A673 (cell line): ENCODE measurements at places on chromosomes 6 and 20. TPM values are rescaled to one million over a fixed set of nuclear protein-coding genes. Genes with fewer than 3 reads are reported as not detected.

DNA sequence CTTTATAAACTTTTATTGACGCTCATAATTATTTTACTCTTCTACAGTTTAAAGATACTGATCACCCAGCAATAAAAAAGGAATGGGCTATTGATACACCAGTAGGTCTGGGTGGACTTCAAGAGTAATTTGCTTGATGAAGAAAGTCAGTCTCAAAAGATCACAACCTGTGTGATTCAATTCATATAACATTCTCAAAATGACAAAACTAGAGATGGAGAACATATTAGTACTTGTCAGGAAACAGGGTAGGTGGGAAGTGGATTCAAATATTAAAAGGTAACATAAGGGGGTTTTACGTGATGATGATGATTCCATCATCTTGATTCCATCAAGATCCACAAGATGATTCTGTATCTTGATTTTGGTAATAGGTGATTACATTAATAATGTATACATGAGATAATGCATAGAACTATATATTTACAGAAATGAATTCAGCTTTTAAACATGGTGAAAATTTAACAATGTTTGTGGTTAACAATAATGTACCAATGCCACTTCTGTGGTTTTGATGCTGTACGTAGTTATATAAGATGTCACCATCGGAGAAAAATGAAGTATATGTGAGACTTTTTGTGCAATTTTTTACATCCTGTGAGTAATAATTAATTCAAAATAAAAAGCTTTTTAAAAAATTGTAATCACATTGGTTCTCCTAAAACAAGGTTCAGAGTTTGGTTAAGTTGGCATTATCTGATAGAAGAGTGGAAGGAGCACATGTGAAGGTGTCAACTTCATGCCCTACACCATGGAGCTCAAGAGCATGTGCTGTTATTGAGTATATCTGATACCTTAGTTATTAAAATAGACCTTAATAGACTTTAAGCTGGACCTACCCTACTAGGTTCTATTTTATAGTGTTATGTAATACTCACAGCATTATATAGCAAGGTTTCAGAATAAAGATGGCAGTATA lies 66.3 kb upstream of the DYNLRB1 start:
- DNase-seq, result no peak

DNA sequence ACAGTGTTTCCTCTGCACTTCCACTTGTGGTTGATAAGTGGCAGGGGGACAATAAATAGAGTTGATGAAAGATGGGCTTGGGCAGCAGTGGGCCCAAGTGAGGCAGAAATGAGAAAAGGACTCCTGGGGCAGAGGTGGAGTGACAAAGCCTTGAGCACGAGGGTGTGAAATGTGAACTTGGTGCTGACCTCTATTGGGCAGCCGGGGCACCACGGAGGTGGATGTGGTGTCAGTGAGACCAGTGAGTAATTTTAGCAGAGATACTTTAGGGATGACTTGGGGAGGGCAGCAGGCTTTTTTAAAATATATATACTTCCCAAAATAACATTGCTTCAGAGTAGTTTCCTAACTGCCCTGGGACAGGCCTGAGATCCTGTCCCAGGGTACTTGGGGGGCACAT lies 30.6 kb upstream of the MYLK2 start:
- DNase-seq, result no peak

- no peak for DNase-seq
These were observed 69.2 kb upstream of the TRAF3IP2 start for GRCh38 chr6:111674883-111675282.

GRCh38 chr6:82083646-82084045 lies 163.9 kb downstream of the IBTK start:
- no peak for DNase-seq

GRCh38 chr6:2877057-2877882 lies 25.8 kb downstream of the SERPINB9 start:
- no peak for DNase-seq

Gene MAP3K7
- total RNA-seq, result 34.3 and 35.6 TPM in 2 replicates

DNA sequence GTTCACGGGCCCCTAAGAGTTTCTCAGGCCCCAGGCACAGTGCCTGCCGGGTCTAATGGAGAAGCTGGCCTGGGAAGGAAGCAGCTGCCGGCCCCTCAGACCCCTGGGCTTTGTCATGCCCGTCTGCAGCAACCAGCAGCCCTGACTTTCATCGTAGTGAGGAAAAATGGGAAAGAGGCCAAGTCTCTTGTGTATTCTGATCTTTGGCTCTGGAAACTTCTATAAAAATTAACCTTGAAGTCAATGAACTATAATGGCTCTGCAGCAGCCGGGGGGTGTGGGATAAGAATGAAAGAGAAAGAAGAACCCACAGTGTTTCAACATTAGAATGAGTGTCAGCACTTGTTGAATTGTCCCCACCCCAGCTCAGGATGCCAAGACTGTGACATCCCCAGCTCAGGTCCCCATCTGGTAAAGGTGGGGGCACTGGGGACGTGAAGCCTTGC lies 12.9 kb downstream of the TGM2 start:
- no peak for DNase-seq

Gene RALGAPB
- 32.6 and 34.4 TPM in 2 replicates for total RNA-seq

Gene DZANK1
- total RNA-seq, result 3.9 and 4.4 TPM in 2 replicates

DNA sequence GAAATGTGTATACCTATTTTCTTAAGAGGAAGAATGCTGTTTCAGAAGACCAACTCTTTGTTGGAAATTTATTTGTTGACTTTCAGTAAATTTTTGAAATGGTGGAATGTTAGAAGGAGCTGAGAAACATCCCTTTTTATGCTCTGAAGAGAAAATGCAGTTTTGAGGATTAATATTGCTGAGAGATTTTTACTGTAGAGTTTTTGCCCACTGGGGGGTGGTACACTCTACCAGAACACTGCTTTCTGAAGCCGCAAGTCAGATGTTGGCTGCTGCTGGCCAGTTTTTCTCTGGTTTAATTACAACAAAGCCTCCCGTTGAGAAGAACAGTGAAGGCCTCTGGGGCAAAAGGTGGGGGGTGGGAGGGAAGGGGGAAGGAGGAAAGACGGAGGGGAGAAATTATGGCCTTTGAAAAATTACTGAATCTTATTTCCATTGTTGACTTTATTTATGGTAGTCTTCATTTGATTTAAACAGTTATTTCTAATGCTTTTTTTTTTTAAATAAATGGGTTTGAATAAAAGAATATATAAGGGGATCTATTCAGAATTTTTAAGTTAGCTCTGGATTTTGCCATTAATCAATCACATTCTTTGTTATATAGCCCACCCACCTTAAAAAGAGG lies 3.0 kb downstream of the FLRT3 start:
- DNase-seq, result peak; percentile 34

GRCh38 chr6:29527126-29527525 lies 32.4 kb downstream of the UBD start:
- no peak for DNase-seq

Gene TCF15
- total RNA-seq, result 0.20 and 0.24 TPM in 2 replicates

DNA sequence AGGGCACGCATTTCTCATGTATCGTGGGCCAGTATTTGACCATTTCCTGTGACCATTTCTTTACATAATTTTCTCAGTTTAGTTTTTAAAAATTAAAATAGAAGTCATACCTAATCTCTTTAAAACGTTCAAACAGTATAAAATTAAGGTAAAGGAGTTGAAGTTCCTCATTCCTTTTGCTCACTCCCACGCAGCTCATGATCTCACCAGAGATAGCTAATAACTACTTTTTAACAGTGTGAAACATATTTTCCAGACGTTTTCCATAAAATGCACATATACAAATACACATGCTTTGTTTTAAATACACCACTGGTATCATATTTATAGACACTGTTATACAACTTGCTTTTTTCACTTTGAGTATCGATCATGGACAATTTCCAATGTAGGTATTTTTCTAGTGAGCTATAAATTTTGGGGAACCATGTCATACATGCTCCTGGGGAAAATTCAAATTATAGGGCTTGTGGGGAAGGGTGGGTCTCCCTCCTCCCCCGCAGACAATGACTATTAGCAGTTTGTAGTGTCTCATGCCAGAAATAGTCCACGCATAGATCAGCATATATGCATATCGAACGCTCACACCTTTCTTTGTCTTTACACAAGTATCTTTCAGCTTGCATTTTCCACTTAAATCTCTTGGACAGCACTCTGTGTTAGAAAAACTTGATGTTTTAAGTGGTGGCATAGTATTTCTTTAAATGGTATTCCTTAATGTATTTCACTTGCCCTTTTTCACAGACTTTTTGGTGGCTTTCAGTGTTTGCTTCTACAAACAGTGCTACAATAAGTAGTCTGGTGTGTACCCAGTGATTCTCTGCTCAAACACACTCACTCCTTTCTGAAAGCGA lies 145.5 kb upstream of the ZNF217 start:
- DNase-seq, result no peak

GRCh38 chr20:62952968-62953838 lies 694 bp downstream of the SLC17A9 start:
- DNase-seq, result no peak

- no peak for DNase-seq
These were observed 13.0 kb downstream of the PIM1 start for GRCh38 chr6:37182736-37183590.

GRCh38 chr20:49312661-49313060 lies 34.8 kb upstream of the ZNFX1 start:
- DNase-seq, result no peak

- DNase-seq, result no peak
These were observed 57.3 kb downstream of the BCKDHB start for GRCh38 chr6:80163754-80164187.

- no peak for DNase-seq
These were observed 5.4 kb downstream of the SLCO4A1 start for GRCh38 chr20:62647521-62648317.

DNA sequence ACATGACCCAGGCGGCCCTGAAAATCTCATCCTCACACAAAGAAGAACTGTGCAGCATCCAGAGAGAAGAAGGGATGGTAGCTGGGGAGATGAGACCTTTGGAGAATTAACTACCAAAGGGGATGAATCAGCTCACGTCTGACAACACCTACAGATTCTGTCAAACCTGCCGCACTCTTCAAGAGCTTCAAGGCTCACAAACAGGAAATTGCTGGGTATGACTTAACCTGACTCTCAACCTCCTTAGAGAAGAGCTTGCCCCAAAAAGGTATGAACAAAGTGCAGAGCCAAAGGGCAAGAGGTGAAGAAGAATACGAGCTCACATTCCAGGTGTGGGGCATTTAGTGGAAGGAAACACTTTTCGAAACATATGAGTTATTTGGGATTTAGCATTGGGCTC lies 139.8 kb downstream of the BACH2 start:
- DNase-seq, result no peak

Gene MYL9
- 0.11 TPM in 1 of 2 replicates, not detected in the other for total RNA-seq

GRCh38 chr6:162751211-162751859 lies 23.6 kb downstream of the PACRG start:
- no peak for DNase-seq

DNA sequence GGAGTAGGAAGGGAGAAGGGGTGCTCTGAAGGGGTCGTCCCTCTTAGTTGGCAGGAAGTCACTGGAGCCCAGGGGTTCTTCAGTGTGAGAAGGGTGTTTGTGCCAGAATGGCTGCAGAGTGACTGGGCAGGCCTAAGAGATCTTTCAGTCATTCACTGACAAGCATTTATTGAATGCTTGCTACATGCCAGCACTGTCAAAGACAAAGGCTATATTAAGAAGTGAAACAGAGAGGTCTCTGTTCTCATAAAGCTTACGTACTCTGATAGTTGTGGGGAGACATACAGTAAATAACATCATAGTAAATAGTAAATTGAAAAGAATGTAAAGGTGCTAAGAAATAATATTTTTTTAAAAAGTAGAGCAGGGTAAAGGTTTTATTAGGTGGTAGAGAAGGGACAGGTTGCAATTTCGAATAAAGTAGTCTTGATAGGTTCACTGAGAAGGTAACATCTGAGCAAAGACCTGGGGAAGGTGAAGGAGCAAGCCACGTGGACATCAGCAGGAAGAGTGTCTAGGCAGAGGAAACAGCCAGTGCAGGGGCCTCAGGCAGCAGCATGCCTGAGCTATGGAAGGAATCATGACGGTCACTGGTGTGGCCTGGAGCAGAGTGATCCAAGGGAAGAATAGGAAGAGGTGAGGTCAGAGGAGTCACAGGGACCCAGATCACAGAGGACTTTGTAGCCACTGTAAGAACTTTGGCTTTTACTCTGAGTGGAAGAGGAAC lies 36.3 kb upstream of the RNF8 start:
- DNase-seq, result no peak
